ENCODE measurements at places on chromosomes 13 and 19.

- DNase-seq, result no peak
These were observed 10.9 kb upstream of the QTRT1 start for GRCh38 chr19:10690341-10690781.

DNA sequence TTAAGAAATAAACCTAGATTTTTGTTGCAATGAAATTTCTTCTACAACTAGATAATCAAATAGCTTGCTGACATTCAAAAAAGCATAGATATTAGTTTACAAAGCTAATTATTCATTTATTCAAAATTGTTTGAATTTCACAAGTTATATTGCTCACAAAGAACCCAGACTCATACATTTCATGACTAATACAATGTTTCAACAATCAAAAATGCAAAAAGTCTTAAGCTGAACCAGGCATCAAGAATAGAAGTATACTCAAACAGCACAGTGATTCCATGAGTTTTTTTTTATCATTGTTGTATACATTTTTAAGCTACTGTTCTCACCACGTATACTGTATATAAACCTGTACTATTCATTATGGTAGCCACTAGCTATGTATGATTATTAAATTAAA is 51.0 kb downstream of the DIAPH3 start:
- no peak for DNase-seq

DNA sequence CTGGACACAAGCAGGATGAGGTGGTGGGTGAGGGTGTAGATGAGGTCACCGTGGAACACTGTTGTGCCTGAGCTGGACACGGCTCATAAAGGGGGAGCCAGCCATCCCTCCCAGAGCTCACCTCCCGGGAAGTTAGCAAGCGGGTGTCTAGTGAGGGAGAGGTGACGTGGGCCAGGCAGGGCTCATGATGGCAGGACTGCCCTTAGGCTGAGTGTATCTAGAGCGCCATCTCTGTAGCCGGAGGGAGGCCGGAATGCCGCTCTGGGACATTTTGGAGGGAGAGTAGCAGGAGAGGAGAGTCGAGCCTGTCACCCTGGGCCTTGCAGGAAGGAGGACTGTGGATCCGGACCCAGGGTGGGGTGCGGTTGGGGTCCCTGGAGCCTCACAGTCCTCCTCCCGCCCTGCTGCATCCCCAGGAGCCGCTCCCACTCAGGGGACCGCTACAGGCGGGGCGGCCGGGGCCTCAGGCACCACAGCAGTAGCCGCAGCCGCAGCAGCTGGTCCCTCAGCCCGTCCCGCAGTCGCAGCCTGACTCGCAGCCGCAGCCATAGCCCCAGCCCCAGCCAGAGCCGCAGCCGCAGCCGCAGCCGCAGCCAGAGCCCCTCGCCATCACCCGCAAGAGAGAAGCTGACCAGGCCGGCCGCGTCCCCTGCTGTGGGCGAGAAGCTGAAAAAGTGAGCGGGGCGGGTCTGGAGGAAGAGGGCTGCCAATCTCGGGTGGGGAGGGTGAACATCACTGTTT is 9.2 kb downstream of the ZNF296 start:
- DNase-seq, result no peak

- DNase-seq, result peak; percentile 64
These were observed 6.4 kb downstream of the GNA15 start for GRCh38 chr19:3142292-3142670.

DNA sequence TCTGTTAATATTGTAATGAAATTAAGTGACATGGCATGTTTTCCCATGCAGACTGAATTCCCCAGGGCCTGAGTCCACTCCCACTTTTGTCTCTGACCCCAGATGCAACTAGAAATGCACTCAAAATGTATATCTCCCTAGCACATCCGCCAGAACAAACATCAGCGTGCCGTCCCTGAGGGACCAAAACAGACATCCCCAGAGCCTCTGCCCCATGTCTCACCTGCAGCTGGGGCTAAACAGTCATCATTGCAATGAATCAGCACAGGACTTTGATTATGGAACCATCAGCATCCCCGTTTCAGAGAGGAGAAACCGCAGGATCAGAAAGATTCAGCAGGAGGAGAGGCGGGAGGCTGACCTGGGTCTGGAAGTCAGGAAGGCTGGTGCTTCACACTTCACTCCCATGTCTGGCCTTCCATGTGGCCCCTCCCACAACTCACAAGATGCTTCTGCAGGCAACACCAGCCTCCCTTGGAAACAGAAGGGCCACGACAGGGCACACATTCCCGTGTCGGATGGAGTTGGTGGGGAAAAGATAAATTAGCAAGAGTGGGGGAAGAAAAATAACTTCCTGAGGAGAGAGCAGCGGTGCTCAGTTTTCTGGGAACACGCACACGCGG is 130.6 kb upstream of the VSTM2B start:
- no peak for DNase-seq

- DNase-seq, result no peak
These were observed 521.2 kb upstream of the NBEA start for GRCh38 chr13:34420702-34421346.

- peak; percentile 73 for DNase-seq
These were observed 3.2 kb upstream of the NKG7 start for GRCh38 chr19:51375504-51376221.

DNA sequence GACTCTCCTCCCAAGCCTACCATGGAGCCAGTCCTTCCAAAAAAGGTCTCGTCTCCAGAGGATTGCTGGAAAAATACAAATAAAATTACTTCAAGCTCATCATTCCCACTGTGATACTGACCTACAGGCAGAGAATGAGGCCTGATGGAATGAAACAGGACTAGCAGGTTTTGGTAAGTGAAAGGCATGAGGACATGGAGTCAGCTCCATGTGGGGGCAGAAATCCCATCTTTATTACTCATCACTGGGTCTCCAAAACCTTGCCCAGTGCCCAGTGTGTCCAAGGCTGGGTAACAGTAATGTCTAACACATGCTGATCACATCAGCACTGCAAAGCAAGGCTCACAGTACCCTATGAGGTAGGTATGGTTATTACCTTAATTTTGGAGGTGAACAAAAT is 235.4 kb downstream of the DNAJC15 start:
- no peak for DNase-seq

- no peak for DNase-seq
These were observed 158.1 kb downstream of the ZNF486 start for GRCh38 chr19:20325151-20325550.

DNA sequence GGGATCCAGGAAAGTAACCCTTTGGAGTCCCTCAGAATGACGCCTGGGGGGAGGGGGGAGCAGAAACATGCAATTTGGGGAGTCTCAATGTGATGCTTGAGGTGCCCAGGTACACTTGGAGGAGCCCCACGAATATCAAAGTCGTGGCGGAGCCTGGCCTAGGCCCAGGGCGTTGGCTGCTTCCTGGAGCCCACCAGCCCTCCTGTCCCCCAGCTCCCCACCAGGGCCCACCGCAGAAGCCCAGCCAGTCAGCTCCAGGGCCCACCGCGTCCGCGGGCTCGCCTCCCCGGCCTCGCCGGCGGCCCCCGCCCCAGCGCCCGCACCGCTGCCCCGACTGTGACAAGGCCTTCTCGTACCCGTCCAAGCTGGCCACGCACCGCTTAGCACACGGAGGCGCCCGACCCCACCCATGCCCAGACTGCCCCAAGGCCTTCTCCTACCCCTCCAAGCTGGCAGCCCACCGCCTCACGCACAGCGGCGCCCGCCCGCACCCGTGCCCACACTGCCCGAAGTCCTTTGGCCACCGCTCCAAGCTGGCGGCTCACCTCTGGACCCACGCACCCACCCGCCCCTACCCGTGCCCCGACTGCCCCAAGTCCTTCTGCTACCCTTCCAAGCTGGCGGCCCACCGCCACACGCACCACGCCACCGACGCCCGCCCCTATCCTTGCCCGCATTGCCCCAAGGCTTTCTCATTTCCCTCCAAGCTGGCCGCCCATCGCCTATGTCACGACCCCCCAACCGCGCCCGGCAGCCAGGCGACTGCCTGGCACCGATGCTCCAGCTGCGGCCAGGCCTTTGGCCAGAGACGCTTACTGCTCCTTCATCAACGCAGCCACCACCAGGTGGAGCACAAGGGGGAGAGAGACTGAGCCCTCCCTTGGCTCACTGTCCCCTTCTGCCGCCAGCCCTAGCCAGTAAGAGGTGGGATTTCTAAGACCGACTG is 2.1 kb downstream of the ZNF575 start:
- peak; percentile 46 for DNase-seq

DNA sequence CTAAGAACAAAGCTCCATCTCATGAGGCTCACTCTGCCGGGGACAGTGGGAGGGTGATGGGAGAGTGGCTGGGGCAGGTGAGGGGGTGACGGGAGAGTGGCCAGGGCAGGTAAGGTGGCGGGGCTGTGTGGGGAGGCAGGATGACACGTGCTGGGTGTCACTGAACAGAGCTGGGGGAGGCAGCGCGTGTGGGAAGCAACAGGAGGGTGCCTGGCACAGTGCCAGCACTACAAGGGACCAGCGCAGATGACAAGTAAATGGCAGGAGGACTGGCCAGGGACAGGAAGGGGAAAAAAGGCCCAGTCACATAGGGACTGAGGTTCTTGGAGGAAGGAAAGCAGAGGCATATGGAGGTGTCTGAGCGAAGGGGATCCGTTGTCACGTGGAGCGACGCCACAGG is 129.9 kb downstream of the RNF17 start:
- no peak for DNase-seq

GRCh38 chr19:48346191-48346590 is 17.5 kb downstream of the TMEM143 start:
- no peak for DNase-seq
